ENCODE measurements at places on chromosomes 4 and X. TPM values are rescaled to one million over a fixed set of nuclear protein-coding genes. Genes with fewer than 3 reads are reported as not detected.

The SULT1E1 gene
- total RNA-seq: not detected

The PAGE2B gene
- total RNA-seq: not detected

The HOPX gene
- total RNA-seq: 5.4 TPM

GRCh38 chr4:16140231-16140878, 56.5 kb upstream of the PROM1 start:
- no peak for DNase-seq

- no peak for DNase-seq
Measured at GRCh38 chr4:116016201-116016600, 902.8 kb upstream of the NDST4 start.

DNA sequence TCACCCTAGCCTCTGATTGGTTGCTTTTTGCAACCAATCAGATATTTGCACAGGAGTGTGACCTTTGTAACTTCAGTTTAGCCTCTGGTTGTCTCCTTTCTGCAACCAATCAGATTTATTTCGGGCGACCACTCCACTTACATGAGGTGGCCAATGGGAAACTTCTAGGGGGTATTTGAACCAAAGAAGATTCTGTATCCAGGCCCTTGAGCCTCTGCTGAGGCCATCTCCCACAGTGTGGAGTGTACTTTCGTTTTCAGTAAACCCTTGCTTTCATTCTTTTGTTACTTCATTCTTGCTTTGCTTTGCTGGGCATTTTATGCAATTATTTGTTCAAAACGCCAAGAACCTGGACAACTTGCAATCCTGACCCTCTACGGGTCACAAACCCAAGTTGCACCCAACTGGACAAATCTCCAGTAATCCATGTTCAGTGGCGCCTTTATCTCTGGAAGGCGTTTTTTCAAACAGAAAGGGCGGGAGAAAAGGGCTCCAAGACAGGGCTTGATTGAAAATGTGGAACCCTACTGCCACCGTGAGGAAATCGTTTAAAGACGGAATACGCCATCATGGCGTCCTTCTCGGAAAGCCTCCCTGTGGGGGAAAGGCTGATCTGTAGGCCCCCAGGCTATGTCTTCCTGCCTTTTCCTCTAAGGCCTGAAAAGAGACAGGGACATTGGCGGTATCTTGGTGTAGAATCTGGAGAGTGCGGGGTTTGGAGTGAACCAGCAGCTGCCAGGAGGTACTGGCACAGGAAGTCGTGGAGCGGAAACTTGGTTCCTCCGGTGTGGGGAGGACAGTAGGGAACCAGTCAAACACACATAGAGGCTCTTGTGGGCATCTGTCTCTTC, 184.6 kb downstream of the OR13H1 start:
- DNase-seq: no peak

- no peak for DNase-seq
Measured at GRCh38 chrX:115547448-115547847, 13.5 kb upstream of the PLS3 start.

- DNase-seq: no peak
Measured at GRCh38 chr4:22744478-22745062, 51.8 kb downstream of the GBA3 start.
